ENCODE measurements at places on chromosomes 16 and 17.

- DNase-seq = no peak
These were observed 16.1 kb upstream of the GPRC5C start for GRCh38 chr17:74415608-74416396.

DNA sequence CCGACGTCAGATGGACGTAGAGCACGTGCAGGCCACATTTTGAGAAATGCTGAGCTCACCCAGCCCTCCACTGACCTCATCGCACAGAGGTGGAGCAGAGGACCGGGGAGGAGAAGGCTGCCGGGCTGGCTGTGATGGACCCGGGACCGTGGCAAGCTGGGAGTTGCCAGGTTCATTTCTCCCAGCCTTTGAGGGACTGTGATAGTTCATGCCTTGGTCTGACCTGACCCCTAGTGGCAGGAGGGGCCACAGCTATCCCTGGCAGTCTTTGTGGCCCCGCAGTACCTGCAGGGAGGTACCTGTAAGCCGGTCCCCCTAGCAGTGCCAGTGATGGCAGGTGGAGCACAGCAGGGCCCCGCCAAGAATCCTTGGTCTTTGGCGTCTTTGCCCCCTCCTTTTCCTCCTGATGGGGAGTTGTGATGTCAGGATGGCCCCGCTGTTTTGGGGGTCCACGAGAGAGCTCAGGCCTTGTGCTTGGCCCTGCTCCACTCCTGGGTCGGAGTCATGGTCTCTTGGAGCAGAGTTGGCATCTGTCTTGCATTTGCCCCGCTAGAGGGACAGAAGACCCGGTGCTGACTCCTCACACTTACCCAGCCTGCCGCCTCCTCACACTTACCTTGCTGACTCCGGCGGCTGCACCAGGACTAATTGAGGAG is 50.4 kb downstream of the OR1D5 start:
- peak; percentile 41 for DNase-seq

DNA sequence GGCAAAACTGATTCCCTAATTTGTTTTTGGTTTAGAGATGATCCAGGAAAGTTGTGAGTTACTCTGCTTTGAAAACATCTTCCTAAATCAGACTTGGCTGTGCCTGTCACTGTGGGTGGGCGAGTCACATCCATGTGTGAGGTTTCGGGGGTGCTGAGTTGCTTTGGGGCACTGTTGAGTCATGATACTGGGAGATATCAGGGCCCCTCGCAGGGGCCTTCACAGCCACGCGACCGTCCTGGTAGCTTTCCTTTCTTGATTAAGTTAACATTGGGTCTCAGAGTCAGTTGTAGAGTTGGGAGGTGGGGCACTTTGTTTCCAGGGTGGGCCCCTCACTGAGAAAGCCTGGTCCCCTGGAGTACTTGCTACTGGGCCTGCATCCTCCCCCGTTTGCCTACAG is 58.3 kb upstream of the LGALS9 start:
- DNase-seq = peak; percentile 45

GRCh38 chr17:67018471-67019434 is 25.6 kb upstream of the CACNG1 start:
- no peak for DNase-seq

DNA sequence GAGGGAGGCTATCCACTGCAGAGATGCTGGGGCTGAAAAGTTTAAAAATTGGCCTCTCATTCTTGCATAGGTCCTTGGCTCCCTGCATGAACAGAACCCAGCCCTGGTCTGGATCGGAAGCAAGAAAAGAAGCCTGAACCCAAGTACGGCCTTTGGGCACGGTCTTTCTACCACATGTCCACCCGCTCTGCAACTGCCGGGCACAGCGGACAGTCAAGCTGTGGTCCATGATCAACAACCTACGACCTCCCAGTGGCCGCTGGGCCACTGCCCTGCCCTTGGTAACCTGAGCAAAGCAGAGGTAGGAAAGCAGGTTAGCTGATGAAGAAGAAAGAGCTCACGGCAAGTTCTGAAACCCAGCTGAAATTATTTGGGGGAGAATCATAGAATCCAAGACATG is 3.6 kb downstream of the ABCC12 start:
- DNase-seq = no peak

- no peak for DNase-seq
These were observed 5.8 kb downstream of the EPN2 start for GRCh38 chr17:19242926-19243325.

- DNase-seq = no peak
These were observed 168.2 kb downstream of the VPS53 start for GRCh38 chr17:546456-546855.

DNA sequence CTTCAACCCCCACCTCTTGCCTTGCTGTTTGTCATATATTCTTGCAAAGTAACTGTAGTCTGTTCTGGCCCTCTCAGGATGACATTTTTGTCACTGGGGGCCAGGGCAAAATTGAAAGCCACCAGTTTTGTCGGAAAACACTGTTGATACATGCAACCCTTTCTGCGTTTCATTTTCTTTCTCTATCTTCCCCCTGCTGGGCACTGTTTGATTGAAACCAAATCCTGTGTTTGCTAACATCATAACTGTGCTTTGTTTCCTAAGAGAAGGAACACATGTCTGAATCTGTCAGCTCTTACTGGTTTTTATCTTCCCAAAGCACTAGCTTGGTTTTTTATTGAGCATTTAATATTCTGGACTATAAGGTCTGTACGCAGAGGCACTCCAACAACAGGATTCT is 11.7 kb upstream of the CPPED1 start:
- DNase-seq = no peak

- DNase-seq = peak; percentile 72
These were observed at the start of gene GFER for GRCh38 chr16:1983544-1984346. Gene GFER, plus strand, starts transcription at chr16:1984193. Its CDS starts 26 bp downstream, at chr16:1984219.

DNA sequence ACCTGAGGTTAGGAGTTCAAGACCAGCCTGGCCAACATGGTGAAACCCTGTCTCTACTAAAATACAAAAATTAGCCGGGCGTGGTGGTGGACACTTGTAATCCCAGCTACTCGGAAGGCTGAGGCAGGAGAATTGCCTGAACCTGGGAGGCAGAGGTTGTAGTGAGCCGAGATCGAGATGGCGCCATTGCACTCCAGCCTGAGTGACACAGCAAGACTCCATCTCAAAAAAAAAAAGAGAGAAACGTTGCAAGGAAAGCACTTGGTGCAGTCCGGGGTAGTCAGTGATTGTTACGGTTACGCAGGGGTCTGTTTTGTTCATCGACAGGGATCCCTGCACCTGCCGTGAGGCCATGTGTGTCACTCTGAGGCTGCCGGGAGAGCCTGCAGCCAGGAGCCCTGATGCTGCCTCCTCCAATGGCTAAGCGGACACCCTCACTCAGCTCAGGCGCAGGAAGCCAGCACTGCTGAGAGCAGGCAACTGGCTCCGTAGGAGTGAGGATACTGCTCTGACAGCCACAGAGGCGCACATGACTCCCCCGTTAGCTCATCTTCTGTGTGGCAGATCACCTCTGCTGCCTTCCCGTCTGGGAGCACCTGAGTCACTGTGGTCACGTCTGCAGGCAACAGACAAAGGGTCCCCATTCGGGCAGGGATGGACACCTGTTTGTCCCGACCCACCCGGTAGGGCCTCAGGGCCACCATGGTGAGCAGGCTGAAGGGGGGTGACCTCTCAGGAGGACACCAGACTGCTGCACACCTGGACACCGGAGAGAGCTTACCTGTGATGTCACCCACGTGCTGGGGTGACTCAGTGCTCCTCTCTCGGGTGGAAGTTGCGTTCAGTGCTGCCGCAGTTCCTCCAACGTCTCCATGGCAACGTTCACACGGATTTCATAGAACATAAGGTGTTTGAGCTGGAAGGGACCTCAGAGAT is 5.2 kb upstream of the RAB26 start:
- no peak for DNase-seq

- DNase-seq = peak; percentile 61
These were observed 5.4 kb downstream of the PGS1 start for GRCh38 chr17:78383725-78384471.

GRCh38 chr17:35423761-35424160 is 8.5 kb downstream of the SLFN12 start:
- no peak for DNase-seq

DNA sequence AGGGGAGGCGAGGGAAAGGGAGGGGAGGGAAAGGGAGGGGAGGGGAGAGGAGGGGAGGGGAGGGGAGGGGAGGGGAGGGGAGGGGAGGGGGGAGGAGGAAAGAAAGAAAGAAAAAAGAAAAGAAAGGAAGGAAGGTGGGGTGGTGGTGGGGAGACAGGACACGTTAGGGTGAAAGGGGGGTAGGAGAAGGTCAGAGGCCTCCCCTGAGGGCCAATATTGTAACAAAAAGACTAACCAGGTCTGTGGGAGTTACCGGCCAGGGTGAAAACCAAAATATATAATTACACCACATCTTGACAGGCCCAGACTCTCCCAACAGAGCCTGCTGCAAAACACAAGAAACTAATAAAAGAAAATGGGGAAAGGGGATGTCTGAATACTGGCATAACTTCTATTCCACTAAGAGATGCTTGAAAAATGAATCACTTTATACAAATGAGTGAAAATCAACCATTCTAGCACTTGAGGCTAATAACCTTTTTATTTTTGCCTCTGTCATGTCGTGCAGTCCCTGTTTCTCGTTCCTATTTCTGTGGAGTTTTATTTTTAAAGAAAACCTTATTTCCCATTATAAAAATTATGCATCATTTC is 10.0 kb downstream of the WDR45B start:
- no peak for DNase-seq

- no peak for DNase-seq
These were observed 118.9 kb downstream of the MSI2 start for GRCh38 chr17:57375040-57375769.

DNA sequence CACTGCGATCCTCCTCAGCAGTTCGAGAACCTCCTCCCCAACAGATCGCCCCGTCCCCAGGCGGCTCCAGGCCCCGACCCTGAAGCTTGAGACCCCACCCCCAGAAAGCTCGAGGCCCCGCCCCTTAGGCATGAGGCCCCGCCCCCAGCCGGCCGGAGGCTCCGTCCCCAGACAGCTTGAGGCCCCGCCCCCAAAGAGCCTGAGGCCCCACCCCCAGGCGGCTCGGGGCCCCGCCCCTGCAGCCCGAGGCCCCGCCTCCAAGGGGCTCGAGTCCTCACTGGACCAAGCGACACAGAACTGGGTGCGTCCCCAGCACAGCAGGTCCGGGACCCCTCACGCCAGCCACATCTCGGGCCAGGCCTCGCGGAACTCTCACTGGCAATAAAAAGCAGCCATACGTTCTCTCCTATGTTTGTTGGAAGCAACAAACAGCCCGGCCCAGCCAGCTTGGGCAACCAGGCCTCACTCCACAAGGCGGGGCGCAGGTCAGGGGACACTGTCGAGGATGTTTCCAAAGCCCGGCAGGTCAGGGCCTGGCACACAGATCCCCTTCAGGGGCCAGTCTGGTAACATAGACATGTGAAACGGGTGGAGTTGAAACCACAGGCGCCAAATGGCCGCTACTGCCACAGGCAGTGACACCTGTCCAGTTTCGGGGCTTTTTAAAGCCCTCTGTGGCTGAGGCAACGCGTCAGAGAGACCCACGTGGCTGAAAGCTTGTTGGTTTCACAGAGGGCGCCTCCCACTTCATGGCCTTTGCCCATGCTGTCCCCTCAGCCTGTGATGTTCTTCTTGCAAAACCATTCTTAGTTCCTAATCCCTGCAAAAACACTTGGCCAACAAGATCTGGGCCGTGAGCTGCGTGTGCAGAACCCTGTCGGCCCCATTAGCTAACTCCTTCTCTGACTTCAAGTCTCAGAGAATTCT is 224.2 kb downstream of the PARN start:
- DNase-seq = peak; percentile 7

DNA sequence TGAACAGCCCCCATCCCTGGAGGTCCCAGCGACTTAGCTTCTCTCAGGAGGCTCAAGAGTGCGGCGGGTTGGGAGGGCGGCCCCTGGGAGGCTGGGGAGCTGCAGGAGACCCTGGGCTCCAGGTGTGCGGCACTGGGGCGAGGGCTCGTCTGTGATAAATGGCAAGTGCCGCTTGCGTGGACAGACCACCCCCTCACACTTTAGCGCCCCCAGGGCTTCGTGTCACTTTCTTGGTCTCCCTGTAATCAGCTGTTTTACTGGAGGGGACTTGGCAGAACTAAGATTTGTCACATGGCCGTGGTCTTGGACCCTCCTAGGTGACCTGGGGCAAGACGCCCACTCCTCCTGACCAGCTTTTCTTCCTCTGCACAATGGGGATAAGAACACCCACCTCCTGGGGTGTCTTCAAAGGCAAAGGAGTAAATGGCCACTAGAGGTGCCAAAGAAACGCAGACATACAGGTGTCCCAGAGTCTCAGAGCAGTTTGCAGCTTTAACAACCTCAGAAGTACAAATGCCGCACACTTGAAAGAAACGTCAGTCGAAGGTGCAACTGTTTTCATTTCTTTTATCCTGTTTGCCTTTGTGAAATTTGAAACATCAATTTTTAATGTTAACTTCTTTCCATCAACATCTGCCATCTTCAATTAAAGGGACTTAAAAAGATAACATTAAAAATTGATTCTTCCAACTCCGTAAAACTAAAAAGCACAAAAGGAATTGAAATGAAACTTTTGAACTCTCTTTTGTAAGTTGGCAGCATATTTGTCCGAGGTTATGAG is 946 bp downstream of the OSGIN1 start:
- DNase-seq = no peak

- DNase-seq = no peak
These were observed 17.5 kb upstream of the C16orf78 start for GRCh38 chr16:49355933-49356665.

DNA sequence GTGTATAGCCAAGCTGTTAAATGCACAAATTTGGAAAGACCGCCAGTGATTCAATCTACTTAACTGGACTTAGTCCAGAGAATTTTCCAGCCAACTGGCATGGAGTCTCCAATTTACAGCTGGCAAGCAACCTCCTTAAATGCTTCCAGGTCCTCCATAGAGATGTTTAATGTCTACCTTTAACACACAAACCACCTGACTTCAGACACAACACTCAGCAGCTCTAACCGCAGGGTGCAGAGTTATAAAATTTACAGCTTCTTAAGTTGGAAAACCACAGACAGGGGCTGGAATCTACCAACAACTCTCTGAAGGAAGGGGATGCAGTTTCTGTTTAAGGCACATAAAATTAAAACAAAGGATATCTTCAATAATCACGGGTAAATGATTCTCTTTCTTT is 106.9 kb downstream of the SYCE1L start:
- DNase-seq = no peak

DNA sequence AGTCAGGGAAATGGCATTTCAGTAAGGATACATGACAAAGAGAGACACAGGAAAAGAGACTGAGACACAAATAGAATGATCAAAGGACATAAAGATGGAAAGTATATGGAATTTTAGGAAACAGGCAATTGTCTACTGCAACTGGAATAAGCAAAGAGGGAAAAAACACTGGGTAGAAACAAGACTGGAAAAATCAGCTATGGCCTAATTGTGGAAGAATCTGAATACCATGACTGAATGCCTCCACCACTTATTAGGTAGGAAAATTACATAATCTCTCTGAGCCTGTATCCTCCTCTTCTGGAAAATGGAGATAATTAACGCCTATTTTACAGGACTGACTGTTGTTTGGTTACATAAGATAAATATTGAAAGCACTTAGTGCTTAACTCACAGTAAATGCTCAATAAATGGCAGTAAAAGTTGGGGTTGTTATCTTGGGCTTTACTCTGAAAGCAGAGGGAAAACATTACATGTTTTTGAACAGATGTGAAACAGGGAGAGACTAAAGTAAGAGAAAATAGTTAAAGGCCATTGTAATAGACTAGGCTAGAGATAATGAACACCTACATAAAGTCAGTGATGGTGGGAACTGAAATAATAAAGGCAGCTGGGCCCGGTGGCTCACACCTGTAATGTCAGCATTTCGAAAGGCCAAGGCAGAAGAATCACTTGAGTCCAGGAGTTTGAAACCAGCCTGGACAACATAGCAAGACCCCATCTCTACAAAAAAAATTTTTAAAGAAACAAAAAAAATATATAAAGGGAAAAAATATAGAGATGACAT is 63.5 kb upstream of the C17orf78 start:
- DNase-seq = no peak
